T-helper 9 cell (primary cell): ENCODE measurements at places on chromosomes 2 and 18.

- no peak for DNase-seq
Observed at GRCh38 chr2:31148514-31148913, 10.3 kb upstream of the GALNT14 start.

DNA sequence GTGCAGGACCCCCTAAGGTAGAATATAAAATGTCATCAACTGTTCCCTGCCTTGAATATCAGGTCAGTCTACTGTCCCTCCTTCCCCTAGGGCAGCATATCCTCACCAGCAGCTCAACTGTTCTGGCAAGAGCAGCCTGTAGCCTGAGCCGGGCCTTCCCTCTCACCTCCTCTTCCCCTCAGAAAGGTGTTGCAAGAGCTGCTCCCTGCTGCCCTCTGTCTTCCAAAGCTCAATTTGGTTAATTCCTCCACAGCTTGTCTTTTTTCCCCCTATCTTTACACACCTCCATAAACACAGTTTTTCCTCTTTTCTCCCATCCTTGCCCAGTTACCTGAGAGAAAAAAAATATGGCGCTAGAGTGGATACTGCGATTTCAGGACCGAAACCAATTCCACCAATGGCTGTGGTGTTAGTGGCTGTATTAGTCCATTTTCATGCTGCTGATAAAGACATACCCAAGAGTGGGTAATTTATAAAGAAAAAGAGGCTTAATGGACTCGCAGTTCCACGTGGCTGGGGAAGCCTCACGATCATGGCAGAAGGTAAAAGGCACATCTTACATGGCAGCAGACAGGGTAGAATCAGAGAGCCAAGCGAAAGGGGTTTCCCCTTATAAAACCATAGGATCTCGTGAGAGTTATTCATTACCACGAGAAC is 184.7 kb downstream of the MREG start:
- no peak for DNase-seq

DNA sequence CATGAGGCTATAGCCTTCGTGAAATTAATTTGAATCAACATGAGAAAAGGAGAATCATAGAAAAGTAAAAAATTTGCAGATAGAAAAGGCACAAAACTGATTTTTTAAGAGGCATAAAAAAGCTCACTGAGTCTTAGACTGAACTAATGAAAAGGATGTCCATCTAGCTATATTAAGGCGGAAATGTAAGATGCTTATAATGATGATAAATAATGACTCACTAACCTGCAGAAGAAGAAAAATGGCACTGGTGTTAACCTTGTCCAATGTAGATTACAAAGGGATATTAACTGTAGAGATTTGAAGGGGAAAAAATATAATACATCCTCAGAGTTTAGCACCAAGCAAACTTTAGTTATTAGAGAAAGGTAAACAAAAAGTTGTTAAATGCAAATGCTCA is 1098.0 kb upstream of the DDX18 start:
- DNase-seq = no peak

GRCh38 chr2:81303321-81303720 is 998.8 kb upstream of the LRRTM1 start:
- no peak for DNase-seq

DNA sequence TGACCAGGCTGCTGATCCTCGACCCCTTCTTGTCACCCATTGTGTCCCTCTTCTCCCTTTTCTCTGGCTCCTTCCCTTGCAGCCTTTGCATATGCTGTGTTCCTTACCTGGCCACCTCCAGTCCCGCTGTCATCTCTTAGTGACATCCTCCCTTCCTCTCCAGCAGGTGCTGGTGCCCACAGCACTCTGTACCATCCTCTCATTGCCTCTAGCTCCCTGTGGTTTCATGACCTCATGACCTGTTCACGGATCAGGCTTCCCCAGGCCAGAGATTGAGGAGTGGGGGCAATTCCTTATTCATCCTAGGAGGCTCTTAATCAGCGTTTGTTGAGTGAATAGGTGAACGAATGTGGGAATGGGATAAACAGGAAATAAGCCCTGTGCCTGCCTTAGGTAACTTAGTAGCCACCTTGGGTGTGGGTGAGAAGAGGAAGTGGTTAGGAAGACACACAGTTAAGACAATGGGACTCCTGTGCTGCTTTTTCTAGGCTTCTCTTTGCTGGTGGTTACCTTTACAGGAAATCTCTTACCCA is 35.5 kb downstream of the ITGA6 start:
- DNase-seq = peak; percentile 17
